ENCODE measurements at places on chromosomes 7 and 10. TPM values are rescaled to one million over a fixed set of nuclear protein-coding genes. Genes with fewer than 3 reads are reported as not detected.

FAM13C gene
- 0.22 TPM for total RNA-seq

BAIAP2L1 gene
- 41.9 TPM for total RNA-seq

RGR gene
- total RNA-seq: not detected

PPP1R17 gene
- not detected for total RNA-seq

TRIM74 gene
- total RNA-seq: 0.55 TPM

TRIL gene
- not detected for total RNA-seq

OPN1SW gene
- total RNA-seq: not detected

SLC13A1 gene
- not detected for total RNA-seq

PDGFA gene
- 28.9 TPM for total RNA-seq

CFAP43 gene
- total RNA-seq: 0.25 TPM

FAM25C gene
- total RNA-seq: 0.98 TPM

CDHR3 gene
- 4.0 TPM for total RNA-seq

GDF10 gene
- 0.07 TPM for total RNA-seq

PLEKHS1 gene
- 0.07 TPM for total RNA-seq

SGCE gene
- total RNA-seq: 53.3 TPM

CD36 gene
- total RNA-seq: not detected

TCAF2 gene
- total RNA-seq: 1.2 TPM

RPEL1 gene
- total RNA-seq: not detected

CCDC71L gene
- 8.0 TPM for total RNA-seq

NEUROD6 gene
- not detected for total RNA-seq

MBL2 gene
- total RNA-seq: not detected

HOXA5 gene
- total RNA-seq: 5.9 TPM

C10orf67 gene
- not detected for total RNA-seq

TMEM72 gene
- not detected for total RNA-seq

RNF32 gene
- 1.3 TPM for total RNA-seq

NAMPT gene
- 130 TPM for total RNA-seq

IL15RA gene
- total RNA-seq: 2.9 TPM

DDC gene
- total RNA-seq: 1.2 TPM

LRRN3 gene
- not detected for total RNA-seq

LLCFC1 gene
- total RNA-seq: not detected

SPDYE1 gene
- total RNA-seq: not detected

ITIH2 gene
- 0.38 TPM for total RNA-seq

SFRP4 gene
- total RNA-seq: 3.0 TPM

SMKR1 gene
- total RNA-seq: 10.4 TPM

BRI3 gene
- 96.8 TPM for total RNA-seq
